ENCODE measurements at places on chromosomes 2 and 18.

DNA sequence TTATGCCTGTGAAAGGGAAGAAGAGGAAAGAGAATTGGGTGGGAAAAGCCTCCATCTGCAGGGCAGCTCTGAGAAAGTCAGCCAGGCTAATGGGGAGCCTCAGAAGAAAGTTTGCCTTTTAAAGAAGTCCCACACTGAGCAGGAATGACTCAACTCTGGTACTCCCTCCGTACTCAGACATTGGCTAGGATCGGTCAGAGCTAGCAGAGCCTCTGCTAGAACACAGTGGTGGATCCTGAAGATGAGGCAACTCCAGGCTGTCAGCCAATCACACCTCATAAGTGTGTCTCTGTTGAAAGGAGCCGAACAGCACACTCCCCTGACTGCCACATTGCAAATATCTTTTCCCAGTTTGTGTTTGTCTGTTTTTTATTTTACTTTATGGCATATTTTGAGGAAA is 96.9 kb downstream of the HNRNPLL start:
- no peak for DNase-seq

DNA sequence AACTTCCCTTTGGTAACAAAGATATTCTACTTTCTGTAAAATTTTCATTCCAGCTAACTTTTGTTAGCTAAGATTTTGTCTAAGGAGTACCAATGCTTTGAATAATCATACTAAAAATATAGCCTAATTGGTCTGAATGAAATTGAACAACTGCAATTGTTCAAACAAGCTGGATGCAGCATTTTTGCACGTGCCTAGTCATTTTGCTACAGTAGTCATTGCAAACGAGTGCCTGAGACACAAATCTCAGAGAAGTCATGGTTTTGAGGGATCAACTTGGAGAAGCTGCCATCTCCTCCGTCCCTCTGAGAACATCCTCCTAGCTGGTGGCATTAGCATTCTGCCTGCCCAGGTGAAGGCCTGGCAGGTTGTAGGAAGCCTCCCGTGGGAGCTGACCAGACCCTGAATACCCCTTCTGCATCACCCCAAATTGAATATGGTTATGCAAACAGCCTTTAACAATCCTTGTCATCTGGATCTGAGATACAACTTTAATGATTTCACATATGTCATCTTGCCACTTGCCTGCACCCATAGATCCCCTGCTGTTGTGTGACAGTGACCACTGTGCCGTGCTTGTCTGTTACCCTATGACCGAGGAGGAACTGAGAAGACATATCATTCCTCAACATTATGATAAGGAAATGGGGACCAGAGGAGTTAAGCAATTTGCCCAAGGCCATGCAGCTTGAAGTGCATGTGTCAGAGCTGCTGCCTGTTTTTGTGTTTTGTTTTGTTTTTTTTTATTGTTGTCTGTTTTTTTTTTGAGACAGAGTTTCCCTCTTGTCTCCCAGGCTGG is 29.1 kb upstream of the MGAT4A start:
- DNase-seq, result no peak

DNA sequence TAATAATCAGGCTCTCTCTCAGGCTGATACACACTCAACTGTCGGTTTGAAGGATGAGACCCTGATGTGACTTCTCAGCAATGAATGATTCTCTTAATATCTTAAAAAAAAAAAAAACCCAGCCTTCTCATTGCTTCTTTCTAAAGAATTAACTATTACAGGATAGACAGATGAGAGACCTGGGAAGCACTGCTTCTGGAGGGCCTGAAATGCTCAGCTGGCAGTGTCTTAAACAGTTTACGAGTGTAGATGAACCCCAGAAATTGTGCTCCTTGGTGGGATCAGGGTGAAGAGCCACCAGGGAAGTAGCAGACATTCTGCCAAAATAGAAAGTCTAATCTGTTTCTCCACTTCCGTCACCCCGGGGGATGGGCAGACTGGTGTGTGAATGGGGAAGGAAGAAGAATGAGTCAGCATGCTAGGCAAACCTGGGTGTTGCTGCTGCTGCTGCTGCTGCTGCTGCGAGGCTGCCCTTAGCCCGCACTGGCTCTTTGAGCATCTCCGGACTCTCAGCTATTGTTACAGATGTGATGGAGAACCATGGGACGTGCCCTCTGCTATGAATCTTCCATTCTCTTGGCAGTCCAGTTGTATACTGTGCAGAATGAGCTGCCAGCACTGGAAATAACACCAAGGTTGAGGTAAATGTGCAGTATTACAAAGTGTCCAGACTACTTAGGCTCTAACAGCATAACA is 158.4 kb downstream of the SETBP1 start:
- no peak for DNase-seq

GRCh38 chr2:5098286-5098685 is 593.9 kb upstream of the SOX11 start:
- DNase-seq, result no peak

- no peak for DNase-seq
Observed at GRCh38 chr2:19769513-19769912, 132.3 kb downstream of the TTC32 start.

GRCh38 chr2:219045937-219046550 is 4.7 kb upstream of the CFAP65 start:
- no peak for DNase-seq

- DNase-seq, result no peak
Observed at GRCh38 chr18:52427521-52428175, 87.7 kb downstream of the DCC start.

DNA sequence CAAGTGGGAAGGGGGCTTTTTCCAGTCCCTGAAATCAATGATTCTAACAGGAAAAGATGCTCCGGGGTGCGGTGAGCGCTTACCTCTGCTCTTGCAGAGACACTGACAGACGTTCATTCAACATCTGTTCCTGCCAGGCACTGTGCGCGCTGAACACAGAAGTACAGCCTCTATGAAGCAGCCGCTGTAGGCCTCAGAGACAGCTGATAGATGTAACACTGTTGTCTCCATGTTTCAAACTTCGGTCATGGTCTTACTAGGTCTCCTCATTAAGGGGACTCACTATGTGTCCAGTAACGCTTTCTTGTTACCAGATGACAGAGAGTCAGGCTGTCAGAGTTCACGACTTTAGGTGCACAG is 649 bp upstream of the CLIP4 start:
- no peak for DNase-seq

GRCh38 chr18:57931038-57931437 is 113.0 kb upstream of the NEDD4L start:
- no peak for DNase-seq

DNA sequence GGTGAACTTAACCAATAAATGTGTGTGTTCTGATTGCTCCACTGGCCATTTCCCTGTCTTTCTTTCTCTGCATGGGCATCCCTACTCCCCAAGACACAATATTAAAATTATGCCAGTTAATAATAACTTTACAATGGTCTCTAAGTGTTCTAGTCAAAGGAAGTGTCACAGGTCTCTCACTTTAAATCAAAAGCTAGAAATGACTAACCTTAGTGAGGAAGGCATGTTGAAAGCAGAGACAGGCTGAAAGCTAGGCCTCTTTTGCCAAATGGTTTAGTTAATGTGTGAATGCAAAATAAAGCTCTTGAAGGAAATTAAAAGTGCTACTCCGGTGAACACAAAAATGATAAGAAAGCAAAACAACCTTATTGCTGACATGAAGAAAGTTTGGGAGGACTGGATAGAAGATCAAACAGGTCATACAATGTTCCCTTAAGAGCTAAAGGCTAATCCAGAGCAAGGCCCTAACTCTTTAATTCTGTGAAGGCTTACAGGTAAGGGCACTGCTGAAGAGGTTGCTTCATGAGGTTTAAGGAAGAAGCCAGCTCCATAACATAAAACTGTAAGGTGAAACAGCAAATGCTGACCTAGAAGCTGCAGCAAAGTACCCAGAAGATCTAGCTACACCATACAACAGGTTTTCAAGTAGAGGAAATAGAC is 44.0 kb upstream of the ARHGAP15 start:
- DNase-seq, result no peak

GRCh38 chr18:9239720-9240119 is 94.9 kb upstream of the TWSG1 start:
- DNase-seq, result no peak

DNA sequence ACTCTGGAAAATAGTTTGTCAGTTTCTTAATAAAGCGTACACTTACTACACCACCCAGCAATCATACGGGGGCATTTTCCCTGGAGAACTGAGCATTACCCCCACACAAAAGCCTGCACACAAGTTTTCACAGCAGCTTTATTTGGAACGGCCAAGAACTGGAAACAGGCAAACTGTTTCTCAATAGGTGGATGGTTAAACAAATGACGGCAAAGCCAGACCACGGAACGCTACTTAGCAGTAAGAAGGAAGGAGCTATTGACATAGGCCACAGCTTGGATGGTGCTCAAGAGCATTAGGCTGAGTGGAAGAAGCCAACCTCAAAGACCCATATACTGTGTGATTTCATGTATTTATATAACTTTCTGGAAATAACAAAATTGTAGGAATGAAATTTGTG is 9.0 kb downstream of the MALL start:
- no peak for DNase-seq

- DNase-seq, result no peak
Observed at GRCh38 chr18:12257996-12258718, 4.0 kb downstream of the CIDEA start.

DNA sequence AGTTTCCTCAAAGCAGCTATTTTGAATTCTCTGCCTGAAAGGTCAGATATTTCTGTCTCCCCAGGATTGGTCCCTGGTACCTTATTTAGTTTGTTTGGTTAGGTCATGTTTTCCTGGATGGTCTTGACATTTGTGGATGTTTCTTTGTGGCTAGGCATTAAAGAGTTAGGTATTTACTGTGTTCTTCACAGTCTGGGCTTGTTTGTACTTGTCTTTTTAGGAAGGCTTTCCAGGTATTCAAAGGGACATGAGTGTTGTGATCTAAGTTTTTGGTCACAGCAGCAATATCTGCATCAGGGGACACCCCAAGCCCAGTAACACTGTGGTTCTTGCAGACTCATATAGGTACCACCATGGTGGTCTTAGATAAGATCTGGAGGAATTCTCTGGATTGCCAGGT is 11.8 kb downstream of the MYO3B start:
- DNase-seq, result no peak

DNA sequence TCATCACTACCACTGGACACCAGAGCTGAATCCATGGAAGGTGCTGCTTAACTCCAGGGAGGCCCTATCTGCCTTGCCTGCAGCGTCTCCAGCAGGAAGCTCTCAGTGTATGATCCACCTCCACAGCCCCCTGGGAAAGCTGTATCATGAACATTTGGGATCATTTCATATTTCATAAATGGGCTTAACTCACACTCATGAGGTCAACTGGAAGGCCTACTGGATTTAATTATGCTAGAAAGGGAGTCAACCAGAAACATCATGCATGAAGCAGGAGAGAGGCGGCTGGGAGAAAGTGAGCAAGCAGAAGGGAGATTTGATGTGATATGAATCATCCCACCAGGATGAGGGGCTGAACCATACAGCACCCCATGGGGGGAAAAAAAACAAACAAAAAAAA is 537.7 kb downstream of the TNS1 start:
- no peak for DNase-seq
